ENCODE measurements at places on chromosomes 11 and 22.

GRCh38 chr11:9219572-9219971, 45.6 kb downstream of the DENND5A start:
- peak; percentile 51 for DNase-seq

- no peak for DNase-seq
These were observed 16.0 kb downstream of the USP47 start for GRCh38 chr11:11857769-11858168.

GRCh38 chr22:26303475-26303874, 125.6 kb upstream of the ASPHD2 start:
- DNase-seq: no peak

DNA sequence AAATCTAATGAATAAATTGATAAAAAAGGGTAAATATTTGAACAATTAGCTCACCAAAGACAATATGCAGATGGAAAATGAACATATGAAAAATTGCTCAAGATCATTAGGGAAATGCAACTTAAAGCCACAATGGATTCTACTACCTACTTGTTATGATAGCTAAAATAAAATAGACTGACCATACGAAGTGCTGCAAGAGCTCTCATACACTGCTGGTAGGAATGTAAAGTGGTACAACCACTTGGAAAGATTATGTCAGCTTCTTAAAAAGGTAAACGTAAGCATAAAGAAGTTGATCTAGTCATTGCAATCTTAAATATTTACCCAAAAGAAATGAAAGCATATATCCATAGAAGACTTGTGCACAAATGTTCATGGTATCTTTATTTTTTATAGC, 504.2 kb upstream of the ARHGAP42 start:
- DNase-seq: no peak

DNA sequence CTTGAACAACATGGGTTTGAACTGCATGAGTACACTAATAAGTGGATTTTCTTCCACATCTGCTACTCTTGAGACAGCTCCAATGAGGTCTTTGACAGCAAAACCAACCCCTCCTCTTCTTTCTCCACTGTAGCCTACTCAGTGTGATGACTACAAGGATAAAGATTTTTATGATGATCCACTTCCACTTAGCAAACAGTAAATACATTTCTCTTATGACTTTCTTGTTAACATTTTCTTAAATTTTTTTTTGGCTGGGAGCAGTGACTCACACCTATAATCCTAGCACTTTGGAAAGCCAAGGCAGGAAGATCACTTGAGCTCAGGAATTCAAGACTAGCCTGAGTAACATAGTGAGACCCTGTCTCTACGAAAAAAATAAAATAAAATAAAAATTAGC, 9.9 kb upstream of the EIF4G2 start:
- DNase-seq: peak; percentile 56

DNA sequence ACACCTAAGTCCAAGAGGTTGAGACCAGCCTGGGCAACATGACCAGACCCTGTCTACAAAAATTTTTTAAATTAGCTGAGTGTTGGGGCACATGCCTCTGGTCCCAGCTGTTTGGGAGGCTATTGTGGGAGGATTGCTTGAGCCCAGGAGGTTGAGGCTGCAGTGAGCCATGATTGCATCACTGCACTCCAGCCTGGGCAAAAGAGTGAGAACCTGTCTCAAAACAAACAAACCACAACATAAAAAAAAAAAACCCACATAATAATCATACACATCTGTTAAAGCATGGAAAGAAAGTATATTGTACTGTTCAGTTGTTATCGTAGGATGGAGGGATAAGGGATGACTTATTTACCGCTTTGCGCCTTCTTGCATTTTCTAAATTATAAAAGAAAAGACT, 35.9 kb upstream of the GRK2 start:
- DNase-seq: no peak

DNA sequence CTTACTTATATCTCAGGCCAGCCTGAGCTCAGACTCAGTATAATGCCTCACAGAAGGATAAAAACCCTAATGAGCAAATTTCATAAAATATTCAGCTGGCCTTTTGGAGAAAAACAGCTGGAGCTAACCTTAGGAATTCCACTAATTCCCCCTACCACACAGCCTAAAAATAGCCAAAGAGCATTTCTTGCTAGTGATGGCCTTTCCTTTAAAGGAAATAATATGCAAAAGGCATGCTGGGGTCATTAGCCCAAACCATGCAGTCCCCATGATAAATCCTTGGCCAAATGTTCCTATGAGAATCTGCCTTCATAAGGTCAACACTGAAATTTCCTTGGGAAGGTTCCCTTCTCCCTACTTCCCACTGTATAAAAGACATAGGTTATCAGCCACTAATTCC, 38.2 kb downstream of the SYTL2 start:
- DNase-seq: no peak

GRCh38 chr11:4881188-4881587, 512 bp upstream of the OR51T1 start:
- DNase-seq: no peak

DNA sequence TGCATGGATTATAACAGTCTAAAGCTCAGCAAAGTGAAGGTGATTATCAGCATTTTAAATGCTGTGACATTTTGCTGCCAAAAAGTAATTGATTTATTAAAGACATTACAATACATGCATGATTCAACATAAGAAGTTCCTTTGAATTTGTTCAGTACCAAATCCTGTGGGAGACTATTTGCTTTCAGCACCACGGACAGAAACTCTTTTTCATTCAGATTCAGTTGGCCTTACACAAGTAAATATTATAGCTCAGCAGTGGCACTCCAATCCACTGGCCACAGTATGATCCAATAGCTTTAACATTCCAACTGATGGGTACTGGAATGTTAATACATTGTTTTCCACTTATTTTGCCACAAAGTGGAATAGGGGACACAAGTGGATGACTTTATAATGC, 806.7 kb downstream of the NTM start:
- peak; percentile 71 for DNase-seq

DNA sequence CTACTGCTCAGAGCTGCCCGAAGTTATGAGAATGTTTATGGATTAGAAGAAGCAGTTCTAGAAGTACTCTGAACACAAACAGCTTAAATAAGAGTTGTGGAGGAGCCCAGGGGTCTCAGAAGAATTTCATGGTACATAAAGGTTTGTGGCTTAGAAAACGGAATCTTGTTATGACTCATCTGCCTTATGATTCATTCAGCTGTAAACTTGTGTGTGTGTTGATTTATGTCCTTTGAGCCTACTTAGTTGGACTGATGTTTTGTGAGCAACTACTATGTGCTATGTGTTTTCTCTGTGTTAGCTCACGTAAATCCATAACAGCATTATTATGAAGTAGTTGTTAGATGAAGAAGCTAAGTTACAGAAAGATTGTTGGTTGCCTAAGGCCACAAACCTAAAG, 203.7 kb downstream of the PGR start:
- DNase-seq: peak; percentile 61

DNA sequence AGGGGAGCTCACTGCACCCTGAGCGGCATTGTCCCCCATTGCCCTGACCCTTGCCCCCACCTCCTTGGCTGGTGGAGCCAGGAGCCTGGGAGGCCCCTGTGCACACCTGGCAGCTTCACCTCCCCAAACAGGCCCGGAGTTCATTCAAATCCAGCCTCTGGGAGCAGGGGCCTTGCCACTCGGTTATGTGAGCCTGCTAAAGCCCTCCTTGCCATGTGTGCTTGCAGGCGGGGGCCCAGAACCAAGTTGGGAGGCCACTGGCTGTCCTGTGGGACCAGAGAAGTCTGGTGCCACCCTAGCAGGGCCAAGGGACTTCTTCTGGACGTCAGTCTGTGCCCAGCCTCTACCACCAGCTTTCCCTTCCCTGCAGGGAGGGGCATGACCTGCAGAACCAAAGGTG, 48.9 kb downstream of the NFAM1 start:
- DNase-seq: no peak

- peak; percentile 84 for DNase-seq
These were observed 132.7 kb downstream of the FAT3 start for GRCh38 chr11:92357344-92357743.

- no peak for DNase-seq
These were observed 97.6 kb upstream of the B3GAT1 start for GRCh38 chr11:134509381-134510232.

DNA sequence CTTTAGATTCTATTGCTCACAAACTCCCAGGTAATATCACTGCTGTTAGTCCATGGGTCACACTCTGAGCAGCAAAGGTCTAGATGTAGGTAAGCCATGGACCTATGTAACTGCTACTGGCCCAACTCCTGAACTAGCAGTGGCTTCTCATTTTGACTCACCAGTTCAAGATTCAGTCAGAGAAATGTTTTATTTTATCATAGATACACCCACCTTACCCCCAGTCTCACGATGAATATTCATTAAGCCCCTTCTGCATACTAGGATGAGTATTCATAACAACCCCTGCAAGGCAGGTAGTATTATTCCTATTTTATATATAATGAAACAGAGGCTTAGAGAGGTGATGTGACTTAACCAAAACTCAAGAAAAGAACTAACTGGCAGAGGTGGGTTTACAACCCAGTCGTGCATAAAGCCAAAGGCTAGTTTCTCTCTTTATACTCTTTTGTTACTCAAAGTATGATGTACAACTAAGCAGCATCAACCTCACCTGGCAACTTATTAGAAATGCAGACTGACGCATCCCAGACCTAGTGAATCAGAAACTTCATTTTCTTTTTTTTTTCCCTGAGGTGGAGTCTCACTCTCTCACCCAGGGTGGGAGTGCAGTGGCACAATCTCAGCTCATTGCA, 957.6 kb upstream of the CCDC90B start:
- no peak for DNase-seq

- peak; percentile 47 for DNase-seq
These were observed 2.4 kb downstream of the GNB1L start for GRCh38 chr22:19852177-19852781.

- peak; percentile 59 for DNase-seq
These were observed 5.8 kb upstream of the SLC43A3 start for GRCh38 chr11:57432714-57433163.

- no peak for DNase-seq
These were observed 64.9 kb upstream of the EED start for GRCh38 chr11:86179646-86180064.

DNA sequence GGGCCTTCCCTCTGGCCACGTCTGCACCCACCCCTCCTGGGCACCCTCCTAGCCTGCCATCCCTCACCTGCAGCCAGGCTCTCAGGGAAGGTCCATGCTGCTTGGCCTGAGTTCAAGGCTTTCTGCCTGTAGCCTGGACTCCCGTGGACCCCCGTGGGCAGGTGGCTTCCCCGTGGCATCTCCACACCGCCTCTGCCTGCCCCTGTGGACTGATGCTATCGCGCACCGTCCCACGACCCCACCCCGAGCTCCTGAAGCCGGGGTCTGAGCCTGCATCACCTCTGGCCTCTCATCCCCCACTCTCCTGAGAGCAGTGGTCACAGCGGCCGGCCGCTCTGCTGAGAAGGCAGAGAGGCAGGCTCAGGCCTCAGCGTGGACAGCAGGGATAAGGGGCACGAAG, 4.5 kb downstream of the IFITM5 start:
- no peak for DNase-seq

DNA sequence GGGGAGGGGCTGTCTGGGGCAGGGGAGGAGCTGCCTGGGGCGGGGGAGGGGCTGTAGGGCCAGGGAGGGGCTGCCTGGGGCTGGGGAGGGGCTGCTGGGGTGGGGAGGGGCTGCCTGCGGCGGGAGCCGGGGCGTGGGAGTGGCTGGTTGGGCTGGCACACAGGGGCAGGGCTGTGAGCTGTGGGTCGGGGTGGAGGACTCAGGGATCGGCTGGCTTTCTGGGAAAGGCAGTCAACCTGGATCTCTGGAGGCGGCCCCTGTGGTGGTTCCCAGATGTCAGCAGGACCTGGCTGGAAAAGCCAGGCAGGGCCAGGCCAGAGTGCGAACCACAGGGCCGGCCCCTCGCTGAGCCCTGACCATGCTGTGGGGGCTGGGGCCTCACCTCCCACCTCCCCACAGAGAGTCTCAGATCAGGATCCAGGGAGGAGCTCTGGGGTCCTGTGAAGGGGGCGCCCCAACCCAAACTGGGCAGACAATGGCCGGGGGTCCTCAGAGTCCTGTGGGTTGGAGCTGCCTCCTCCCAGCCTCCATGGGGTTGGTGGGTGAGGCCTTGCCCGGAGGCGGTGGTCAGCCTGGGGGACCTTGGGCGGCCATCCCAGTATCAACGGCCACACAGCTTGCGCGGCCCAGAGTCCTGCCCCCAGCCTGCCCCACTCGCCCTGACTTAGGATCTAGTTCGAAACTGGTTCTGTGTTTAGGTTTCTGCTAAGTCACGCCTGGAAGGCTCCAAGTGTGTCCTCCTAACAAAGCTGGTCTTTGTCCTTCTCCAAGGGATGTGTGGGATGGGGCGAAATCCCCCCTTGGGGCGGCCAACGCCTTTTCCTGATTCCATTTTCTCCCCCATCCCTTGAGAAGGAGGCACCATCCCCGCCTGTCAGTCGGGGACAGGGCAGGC, 1.9 kb downstream of the MUC5B start:
- no peak for DNase-seq

GRCh38 chr11:70488171-70488703, 89.9 kb downstream of the CTTN start:
- no peak for DNase-seq

- peak; percentile 92 for DNase-seq
These were observed at the start of gene SLC25A1 for GRCh38 chr22:19178657-19179496. Gene SLC25A1 (minus strand): TSS chr22:19178736. CDS start chr22:19178673, 63 bp downstream.

DNA sequence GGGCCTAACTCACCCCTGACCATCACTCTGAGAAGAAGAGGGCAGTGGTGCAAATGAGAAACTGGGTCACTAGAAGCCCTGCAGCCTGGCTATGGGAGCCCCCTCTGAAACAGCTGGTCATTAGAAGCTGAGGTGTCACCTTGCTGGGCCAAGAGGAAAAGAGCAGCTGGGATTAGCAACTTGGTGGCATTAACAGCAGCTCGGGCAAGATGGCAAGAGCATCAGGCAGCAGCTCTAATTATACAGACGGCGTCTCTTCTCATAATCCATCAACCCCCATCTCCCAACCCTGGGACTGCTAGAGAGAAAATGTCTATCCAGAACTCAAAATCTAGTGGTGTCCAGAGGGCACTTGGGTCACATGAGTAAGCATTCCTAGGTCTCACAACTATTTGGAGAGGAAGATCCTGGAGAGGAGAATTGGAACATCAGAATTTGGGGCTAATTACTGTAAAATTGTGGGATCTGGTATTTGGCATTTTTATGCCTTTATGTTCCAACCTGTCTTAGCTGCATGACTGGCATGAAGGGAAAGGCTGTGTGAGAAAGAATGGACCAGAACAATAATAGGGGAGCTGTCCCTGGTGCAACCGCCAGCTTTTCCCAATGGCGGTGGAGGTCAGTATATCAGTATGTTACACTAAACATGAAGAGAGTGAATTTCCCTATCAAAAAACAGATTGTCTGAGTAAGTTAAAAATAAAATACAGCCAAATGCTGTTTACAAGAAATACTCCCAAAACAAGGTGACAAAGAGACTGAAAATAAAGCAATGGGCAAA, 7.6 kb upstream of the LMO1 start:
- DNase-seq: no peak

GRCh38 chr11:1168721-1169161, 11.0 kb downstream of the MUC5AC start:
- DNase-seq: no peak

Data from epithelial cell of esophagus (primary cell).